GM10248 (cell line): ENCODE measurements at places on chromosomes 16 and 17.

GRCh38 chr16:78822509-78822908 lies 723.1 kb downstream of the WWOX start:
- DNase-seq, result no peak

GRCh38 chr16:11370084-11370931 lies 25.0 kb downstream of the RMI2 start:
- DNase-seq, result peak; percentile 46

DNA sequence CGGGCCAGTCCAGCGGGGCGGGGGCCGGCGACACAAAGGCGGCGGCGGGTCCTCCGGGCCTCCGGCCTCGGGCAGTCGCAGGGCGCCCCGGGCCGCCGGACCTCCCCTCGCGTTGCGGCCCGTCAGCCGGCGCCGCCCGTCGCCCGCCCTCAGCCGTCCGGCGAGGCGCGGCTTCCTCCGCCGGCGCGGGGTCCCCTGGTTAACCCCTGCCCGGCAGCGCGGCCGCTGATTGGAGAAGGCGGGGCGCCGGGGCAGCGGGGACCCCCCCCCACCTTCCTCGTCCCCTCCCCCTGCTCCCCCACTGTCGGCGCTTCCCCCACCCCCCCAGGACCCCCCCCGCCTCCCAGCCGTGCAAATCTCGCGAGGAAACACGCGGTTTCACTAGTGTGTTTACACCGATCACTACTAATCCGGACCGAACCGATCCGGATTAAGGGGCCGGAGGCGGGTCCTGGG lies at the start of gene TLK2:
Gene TLK2, plus strand, starts transcription at position 402 of the 456 bp plus-strand sequence. CDS start 2,301 bp downstream, outside the sequence.
- peak; percentile 92 for DNase-seq

DNA sequence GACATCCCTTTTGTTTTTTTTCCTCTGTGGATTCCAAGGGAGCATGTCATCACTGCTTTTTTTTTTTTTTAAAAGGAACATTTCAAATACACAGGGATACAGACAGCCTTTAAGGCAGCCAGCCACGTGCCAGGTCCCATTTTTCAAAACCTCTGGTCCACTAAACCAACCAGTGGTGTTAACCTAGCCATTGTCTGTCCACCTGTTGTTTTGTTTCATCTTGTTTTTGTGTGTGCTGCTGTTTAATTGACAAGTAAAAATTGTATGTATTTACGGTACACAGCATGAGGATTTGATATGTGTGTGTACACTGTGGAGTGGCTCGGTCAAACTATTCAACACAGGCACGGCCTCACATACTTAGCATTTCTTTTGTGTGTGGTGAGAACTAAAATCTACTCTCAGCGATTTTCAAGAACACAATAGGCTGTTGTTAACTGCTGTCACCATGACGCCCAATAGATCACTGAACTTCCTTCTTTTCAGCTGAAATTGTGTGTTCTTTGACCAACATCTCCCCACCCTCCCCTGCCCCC lies 19.2 kb downstream of the TMEM114 start:
- DNase-seq, result no peak
